ENCODE measurements at places on chromosomes 7 and 10.

DNA sequence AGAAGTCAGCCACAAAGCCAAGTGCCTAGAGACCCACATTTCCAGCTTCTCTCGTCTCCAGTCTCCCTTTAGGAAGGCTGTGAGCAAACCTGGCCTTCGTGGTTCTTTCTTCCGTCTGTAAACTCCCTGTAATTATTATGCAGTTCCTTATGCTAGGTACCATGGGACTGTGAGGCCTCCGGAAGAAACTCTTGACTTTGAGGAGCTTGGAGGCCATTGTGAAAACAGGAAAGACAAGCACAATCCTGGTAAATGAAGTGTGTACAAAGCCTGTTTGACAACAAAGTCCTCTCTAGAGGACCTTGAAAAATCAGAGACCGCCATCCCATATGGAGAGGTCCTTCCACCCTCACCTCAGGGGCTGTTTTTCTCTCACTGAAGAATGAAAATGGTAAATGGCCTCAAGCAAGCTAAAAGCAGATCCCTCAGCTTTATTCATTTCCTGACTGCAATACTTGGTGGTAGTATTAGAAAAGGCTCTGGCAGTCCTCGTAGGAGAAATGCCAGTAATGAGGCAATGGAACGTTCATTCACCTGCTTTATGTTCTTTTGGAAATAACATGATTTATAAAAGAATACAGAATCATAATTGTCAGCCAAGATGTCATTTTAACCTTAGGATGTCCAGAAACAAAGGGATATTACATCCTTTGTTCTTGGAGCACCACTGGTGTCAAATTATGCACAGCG lies 926.4 kb downstream of the LRMDA start:
- DNase-seq: no peak

GRCh38 chr10:124949543-124949942 lies 7.6 kb downstream of the ZRANB1 start:
- no peak for DNase-seq

GRCh38 chr10:109823196-109823595 lies 100.1 kb downstream of the XPNPEP1 start:
- no peak for DNase-seq

DNA sequence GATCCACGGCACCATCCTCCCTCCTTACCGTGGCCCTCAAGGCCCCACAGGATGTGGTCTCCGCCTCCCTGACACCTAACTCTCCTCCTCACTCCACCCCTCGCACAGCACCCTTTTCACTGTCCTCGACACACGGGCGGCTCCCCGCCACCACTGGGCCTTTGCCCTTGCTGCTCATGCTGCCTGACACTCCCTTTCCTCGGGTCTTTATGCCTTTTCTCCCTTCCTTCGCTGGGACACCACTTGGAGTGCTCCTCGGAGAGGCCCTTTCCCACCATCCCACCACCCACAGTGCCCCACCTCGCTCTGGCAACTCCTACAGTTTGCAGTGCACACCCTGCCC lies 7.9 kb upstream of the INMT start:
- no peak for DNase-seq

DNA sequence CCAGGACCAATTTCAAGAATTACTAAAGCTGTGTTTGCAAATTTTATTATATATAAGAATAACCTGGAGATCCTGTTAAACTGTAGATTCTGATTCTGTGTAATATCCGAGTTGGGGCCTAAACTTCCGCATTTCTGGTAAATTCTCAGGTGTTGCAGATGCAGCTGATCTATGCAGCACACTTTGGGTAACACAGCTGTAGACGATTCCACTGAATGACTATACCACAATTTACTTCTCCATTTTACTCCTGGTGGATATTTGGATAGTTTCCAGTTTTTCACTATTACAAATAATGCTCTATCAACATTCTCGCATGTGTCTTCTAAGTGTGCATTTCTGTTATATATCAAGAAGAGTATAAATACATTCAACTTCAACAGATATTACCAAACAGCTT lies 7.5 kb downstream of the GDI2 start:
- no peak for DNase-seq

GRCh38 chr10:25261558-25261957 lies 86.8 kb downstream of the GPR158 start:
- DNase-seq: no peak

GRCh38 chr10:88149906-88150305 lies 286.5 kb downstream of the PTEN start:
- no peak for DNase-seq

GRCh38 chr10:131214521-131215244 lies 96.8 kb downstream of the TCERG1L start:
- DNase-seq: peak; percentile 45

DNA sequence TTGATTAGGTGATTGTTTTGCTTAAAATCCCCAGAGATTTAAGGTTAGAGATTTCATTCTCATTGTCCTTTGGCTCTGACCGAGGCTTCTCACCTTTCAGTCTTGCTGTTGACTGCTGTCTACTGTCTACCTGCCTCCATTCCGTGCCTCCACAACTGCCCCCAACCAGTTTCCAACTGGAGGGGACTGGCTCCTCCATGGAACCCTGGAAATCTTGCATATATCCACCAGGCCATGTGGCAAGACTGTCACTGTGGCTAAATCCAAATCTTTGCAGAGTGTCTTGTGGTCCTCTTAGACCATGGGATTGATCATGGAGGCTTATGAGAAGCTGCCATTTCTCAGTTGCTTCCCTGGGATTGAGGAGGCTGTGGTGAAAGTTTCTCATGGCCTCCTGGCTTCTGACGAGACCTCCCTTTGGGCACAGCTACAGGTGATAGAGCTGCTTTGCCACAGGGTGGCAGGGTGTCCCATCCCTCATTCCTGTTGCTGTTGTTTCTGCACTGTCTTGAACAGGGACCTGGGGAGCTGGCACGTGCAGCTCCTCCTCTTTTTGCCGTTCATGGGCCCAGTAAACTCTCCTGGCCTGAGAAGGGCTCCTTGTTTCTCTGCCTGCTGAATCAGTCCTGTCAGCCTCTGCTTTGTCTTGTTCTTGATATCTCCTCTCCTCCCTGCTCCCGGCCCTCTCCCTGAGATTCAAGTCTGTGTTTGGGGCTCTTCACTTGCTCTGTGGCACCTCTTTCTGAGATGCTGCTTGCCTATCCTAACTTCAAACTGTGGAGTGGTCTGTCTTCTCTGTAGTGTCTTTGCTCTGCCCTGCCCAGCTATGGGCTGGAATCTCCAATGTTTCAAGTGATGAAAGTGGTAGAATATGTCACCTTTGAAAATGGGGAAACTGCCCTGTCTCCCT lies 63.6 kb upstream of the IGFBP3 start:
- no peak for DNase-seq
